IMR-90 (cell line): ENCODE measurements at places on chromosomes 16 and 17. TPM values are rescaled to one million over a fixed set of nuclear protein-coding genes. Genes with fewer than 3 reads are reported as not detected.
A peak's percentile ranks its signal among the peaks of the same experiment; 100 is the strongest.

GRCh38 chr17:8997994-8998628, 23.2 kb upstream of the NTN1 start:
- peak; percentile 27 for DNase-seq

GRCh38 chr17:1168533-1169220, 11.1 kb downstream of the ABR start:
- no peak for DNase-seq

The TEKT5 gene
- total RNA-seq: not detected in 2 replicates

The MOSMO gene
- total RNA-seq: 16.0 and 16.9 TPM in 2 replicates

The KCNJ18 gene
- not detected in 2 replicates for total RNA-seq
